ENCODE measurements at places on chromosomes 3 and 15.

GRCh38 chr3:122824465-122825381 is 29.9 kb downstream of the SLC49A4 start:
- no peak for DNase-seq

DNA sequence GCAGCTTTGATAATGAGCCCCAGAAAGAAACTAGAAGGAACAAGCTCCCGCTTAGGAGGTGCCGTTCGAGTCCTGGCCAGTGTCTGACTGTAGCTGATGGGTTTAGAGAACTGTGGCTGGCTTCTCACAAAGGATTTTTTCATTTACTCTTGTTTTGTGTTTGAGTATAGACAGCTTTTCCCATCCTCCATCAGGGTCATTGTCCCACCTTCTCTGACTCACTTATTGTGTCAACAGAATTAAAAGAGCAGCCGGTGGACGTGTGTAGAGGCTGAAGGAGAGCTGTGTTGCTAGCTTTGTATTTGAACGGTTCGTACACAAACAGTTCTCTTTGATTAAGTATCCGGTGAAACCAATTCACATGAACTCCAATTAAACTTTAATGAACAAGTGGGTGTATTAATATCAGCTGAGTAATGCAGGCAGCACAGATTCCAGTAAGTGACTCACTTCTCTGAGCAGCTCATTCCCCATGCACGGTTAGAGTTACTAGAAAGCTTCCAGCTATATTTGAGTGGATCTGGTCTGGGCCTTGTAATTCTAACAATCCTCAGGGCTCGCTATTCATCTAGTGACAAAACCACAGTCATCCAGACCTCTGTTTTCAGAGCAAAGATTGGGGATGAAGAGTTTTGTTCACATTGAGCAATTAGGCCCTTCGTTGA is 141.0 kb downstream of the LPP start:
- DNase-seq, result no peak

GRCh38 chr15:70192041-70192440 is 94.3 kb upstream of the TLE3 start:
- DNase-seq, result no peak

GRCh38 chr3:133788024-133788423 is 17.6 kb upstream of the SRPRB start:
- DNase-seq, result no peak

- no peak for DNase-seq
Measured at GRCh38 chr15:88974392-88974791, 61.2 kb upstream of the MFGE8 start.

DNA sequence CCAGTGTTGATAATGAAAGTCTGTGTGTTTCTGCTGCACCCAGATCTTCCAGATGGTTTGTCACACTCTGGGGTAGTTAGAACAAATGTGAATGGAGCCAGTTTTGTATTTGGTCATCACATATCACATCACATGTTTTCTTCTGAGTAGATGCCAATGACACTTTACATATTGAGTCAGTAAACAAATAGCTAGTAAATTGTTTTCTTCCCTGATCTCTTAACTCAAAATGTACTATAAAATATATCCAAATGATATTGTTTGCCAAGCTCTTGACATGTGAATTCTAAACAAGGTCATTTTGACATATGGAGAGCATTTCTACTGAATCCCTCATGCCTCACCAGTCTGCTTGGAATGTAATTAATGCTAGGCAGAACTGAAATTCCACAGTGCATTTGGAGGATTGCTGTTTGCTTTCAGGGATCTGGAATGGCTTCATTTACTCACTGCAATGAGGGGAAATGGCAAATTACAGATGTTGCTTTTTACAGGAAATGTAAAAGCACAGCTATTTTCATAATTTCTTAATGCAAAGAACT is 45.0 kb downstream of the PDHB start:
- no peak for DNase-seq

GRCh38 chr15:94231723-94232468 is 535 bp downstream of the MCTP2 start:
- no peak for DNase-seq
